ENCODE measurements at places on chromosomes 2 and 18. TPM values are rescaled to one million over a fixed set of nuclear protein-coding genes. Genes with fewer than 3 reads are reported as not detected.

SERPINB7 gene
- not detected for total RNA-seq

- H3K27ac ChIP-seq, result no peak overlapping the region
- no peak overlapping the region for H3K4me3 ChIP-seq
- H3K36me3 ChIP-seq, result peaks cover 5% of the 10 kb centered on the region
- DNase-seq, result no peak
Measured at GRCh38 chr18:70135604-70136003, 69.9 kb downstream of the RTTN start.

- H3K27me3 ChIP-seq, result no peaks in the 10 kb centered on the region
- H3K4me1 ChIP-seq, result no peaks in the 10 kb centered on the region
- no peak overlapping the region for H3K4me3 ChIP-seq
- DNase-seq, result no peak
- no peak overlapping the region for H3K27ac ChIP-seq
Measured at GRCh38 chr18:12359515-12359927, 17.5 kb downstream of the AFG3L2 start.

DNA sequence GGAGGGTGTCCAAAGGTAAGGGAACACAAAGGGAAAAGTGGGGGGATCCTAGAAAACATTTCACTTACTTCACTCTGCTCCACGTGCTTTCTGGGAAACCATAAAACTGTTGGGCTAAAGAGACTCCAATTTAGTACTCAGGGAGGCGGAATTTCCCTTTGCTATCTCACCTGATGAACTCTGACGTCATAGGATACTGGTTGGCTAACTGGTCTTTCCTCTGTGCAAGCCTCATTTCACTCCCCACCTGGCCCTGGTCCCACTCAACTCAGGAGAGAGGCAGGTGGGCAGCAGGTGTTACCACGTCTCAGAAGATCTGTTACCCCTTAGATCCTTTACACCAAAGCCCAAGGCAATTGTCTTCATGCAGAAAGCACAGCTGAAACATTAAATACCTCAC, 51.8 kb upstream of the PMAIP1 start:
- no peak for DNase-seq
- no peak overlapping the region for H3K27ac ChIP-seq
- no peaks in the 10 kb centered on the region for H3K27me3 ChIP-seq
- H3K4me3 ChIP-seq, result no peak overlapping the region

GRCh38 chr18:9810299-9810698, 75.5 kb upstream of the TXNDC2 start:
- no peak for DNase-seq
- H3K36me3 ChIP-seq, result no peaks in the 10 kb centered on the region
- H3K27me3 ChIP-seq, result no peaks in the 10 kb centered on the region
- H3K27ac ChIP-seq, result no peak overlapping the region

DNA sequence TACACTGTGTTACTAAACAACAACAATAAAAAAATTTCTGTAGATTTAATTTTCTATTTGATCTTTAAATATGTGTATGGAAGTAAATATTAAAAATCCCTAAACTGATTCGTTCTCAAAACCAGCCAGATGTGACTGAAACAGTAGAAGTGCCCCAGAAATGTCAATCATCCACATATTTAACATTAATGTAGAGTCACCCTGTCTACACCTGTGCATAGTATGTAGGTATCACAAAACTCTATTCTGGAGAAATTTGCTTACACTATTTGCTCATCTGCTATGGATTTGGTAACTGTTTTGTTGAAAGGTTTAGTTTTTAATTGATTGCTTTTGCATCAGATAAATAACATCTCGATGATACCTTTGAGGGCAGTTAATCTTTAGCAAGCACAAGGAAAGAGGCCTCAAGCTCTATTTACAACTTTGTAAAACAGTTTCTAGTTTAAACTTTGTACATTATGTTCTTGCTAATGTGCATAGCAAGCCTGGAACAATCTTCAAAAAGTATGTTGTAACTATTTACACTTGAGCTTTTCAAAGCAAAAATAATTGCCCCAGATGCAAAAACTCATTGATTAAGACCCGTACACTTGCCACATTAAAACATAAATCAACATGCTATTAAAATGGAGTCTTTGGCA, 76.8 kb downstream of the PPP1R1C start:
- H3K4me1 ChIP-seq, result no peaks in the 10 kb centered on the region
- H3K27ac ChIP-seq, result no peak overlapping the region
- no peaks in the 10 kb centered on the region for H3K27me3 ChIP-seq
